Pericardium fibroblast (primary cell): ENCODE measurements at places on chromosomes 6 and 20. TPM values are rescaled to one million over a fixed set of nuclear protein-coding genes. Genes with fewer than 3 reads are reported as not detected.

CENPB gene
- 78.3 and 85.1 TPM in 2 replicates for total RNA-seq

ATP6V1G2 gene
- total RNA-seq: 2.7 and 7.2 TPM in 2 replicates

CABLES2 gene
- total RNA-seq: 3.0 and 4.6 TPM in 2 replicates

PRICKLE4 gene
- total RNA-seq: 0.43 and 0.82 TPM in 2 replicates

CAGE1 gene
- not detected in 2 replicates for total RNA-seq

HLA-DRB1 gene
- total RNA-seq: not detected in 2 replicates

FAM217A gene
- total RNA-seq: not detected in 2 replicates

SIRPB1 gene
- 0.77 and 1.9 TPM in 2 replicates for total RNA-seq

CRISP1 gene
- not detected in 2 replicates for total RNA-seq

C6orf118 gene
- not detected in 2 replicates for total RNA-seq

SLC22A7 gene
- total RNA-seq: not detected in 2 replicates

HLA-G gene
- not detected in 2 replicates for total RNA-seq

ID4 gene
- total RNA-seq: 3.1 and 18.4 TPM in 2 replicates

C6orf132 gene
- 2.8 and 2.9 TPM in 2 replicates for total RNA-seq

ZNF831 gene
- total RNA-seq: not detected in 2 replicates

C20orf144 gene
- 0.09 TPM in 1 of 2 replicates, not detected in the other for total RNA-seq

LAMA2 gene
- total RNA-seq: 149 and 154 TPM in 2 replicates

DSP gene
- 0.70 and 1.6 TPM in 2 replicates for total RNA-seq

ROS1 gene
- total RNA-seq: 0.23 and 0.34 TPM in 2 replicates

CRNKL1 gene
- total RNA-seq: 12.8 and 13.8 TPM in 2 replicates

PPP2R5D gene
- 40.0 and 50.5 TPM in 2 replicates for total RNA-seq
